Nucleus accumbens (tissue), 56 donors: ENCODE measurements at places on chromosomes 2 and 18.

DNA sequence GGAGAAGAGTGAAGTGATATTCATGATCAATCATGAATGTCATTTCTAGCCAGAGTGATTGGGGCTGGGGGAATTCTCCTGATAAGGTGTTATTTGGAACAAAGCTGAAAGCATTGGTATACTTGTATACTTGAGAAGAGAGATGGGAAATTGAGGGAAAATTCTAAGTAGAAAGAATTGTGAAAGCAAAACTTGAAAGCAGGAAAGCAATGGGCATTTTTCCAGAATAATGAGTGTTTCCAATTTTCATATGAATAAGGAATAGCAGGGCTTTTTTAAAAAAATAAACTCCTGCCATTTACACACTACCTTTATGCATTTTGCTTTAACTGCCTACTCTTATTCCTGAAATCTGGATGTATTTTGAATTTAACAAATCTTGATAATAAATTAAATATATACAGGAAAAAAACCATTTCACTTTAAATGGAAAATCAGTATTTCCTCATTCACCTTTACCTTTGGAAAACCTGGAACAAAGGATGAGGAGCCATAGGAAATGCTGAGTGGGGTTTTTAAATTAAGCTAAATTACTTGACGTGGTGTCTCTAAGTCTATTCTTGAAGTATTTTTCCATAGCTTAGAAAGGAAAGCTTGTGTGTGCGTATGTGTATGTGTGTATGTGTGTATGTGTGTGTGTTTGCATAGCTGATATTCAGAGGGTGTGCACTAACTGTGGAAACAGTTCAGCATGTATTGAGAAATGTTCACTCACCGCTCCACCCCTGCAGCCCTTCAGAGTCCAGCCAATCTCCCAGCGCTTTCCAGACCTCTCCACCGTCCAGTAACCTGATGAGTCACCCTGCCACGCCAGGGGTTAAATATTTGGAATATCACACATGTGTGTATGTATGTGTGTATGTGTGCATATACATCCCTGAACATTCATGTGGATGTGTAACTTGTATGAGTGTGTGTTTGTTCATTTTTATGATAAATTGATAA lies 427.3 kb downstream of the THSD7B start:
- DNase-seq, result no peak

- DNase-seq, result no peak
Observed at GRCh38 chr2:69080071-69080470, 67.1 kb downstream of the ANTXR1 start.

DNA sequence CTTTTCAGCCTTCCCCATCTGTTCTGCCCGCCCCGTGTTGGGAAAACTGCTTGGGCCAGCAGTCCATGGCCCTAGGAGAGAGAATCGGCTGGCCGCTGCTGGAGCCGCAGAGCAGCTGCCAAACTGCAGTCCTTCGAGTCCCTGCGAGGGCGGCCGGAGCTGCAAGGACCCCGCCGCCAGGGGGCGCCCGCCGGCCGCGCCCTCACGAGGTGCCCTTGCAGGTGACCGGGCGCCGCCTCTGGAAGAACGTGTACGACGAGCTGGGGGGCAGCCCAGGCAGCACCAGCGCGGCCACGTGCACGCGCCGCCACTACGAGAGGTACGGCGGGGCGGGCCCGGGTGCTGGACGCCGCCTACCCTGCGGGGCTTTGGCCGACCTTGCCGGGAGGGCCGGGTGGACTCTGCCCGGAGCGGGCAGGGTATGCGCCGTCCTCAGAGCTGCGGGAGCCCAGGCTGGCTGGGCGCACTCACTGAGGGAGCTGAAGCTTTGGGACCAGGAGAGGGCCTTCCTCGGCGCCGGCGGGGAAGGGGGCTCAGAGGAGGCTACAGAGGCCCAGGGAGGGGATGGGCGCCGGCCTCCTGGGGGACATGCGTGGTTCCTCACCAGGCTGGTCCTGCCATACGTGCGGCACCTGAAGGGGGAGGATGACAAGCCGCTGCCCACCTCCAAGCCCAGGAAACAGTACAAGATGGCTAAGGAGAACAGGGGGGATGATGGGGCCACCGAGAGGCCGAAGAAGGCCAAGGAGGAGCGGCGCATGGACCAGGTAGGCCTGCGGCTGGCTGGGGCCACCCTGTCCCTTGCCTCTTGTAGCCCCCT lies 13.6 kb downstream of the ARID5A start:
- no peak for DNase-seq

DNA sequence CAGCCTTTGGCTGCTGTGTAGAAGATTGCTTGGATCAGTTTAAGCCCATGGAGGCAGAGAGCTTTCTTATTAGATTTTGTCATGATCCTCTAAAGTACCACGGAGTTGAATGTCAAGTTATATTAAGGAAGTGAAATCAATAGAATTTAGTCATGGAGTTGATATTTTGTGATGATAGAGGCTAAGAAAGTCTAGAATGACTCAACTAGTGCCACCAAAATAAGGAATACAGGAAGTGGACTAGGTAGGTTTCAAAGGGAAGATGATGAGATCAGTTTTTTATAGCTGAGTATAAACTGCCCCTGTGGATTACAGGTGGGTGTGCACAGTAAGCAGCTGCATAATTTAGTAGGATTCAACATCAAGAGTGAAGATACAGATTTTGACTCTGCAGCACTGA lies 25.2 kb downstream of the FBXO36 start:
- DNase-seq, result no peak

GRCh38 chr18:33750366-33750765 lies 172.3 kb downstream of the ASXL3 start:
- no peak for DNase-seq

DNA sequence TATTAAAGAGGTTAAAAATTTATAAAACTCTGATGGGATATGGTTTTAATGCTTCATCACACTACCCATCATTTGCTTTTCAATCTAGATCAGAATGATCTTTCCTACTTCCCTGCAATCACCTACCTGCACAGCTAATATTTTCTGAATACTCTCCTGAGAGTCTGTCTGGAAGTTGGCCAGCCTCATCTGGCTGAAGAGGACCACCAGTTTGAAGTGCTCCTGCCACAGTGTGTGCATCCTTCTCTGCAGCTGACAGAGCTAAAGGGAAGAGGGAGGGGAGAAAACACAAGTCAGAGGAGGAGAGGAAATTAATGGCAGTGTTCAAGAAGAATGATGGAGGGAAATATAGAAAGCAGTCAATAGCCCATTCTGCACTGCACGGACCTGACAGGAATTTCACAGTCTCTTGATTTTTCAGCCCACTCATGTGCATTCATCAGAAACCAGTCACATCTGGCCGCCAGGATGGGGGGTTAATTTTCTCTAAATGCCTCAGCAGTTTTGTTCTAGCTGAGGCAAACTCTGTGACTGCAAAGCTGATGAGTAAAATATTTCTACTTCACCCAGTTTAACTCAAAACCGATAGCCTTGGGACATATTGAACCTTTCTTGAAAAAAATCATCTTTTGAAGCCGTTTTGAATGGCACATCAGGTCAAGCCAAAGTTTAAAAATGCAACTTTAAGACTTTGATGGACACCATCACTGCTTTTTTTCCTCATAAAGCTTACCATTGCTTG lies 201.8 kb upstream of the KLHL14 start:
- no peak for DNase-seq

DNA sequence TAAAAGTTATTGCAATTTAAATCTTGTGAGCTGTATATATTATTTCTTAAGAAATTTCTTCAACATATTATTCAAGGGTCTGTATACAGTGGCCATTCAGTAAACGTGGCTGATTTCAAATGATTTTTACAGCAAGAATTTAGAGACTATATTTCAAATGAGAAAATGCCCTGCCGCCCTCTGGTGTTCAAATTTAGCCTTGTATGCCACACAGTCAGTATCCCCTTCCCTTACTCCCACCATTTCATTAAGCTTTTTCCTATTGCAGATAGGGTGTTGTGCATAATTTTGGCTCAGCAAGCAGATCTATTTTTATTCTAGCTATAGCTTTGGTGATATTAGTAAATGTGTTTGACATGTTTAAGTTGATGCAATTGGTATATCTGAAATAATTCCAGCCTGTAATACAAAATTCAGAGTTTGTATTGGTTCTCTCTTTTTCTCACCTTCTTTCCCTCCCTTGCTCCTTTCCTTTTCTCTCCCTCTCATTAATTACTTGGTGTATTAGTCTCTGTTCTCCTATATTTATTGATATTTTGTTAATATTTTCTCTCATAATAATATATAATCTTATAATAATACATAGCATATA lies 22.8 kb upstream of the SCN7A start:
- DNase-seq, result no peak

GRCh38 chr2:131400849-131401248 lies 36.9 kb upstream of the RAB6D start:
- DNase-seq, result no peak

DNA sequence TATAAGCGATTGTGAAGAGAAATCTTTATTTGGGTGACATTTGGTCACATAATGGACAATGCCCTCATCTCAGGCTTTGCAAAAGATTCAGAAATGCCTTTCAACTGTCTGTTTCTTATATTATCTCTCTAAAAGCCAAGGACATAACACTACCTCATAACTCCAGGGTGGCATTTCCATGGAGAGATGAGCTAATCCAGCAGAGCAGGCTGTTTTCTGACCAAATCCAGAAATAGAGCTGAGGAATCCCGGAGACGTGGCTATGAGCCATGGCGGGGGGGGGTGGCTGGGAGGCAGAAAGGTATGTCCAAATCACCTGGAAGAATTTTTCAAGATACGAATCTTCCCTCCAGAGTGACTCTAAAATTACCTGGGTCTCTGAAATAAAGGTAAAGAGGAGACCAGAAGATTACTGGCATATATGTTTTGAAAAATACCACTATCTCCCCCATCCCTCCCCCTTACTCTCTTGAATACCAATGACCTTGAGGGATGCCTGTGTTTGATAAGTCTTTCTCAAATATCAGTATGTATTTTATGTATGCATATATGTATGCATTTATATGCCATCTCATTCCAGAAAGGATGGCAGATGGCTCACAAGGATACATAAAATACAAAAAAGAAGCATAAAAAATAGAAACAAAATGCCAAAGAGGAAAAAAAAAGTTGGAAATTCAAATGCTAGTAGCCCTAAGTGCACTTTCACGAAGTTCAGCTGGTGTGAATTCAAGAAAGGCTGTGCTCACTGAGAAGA lies 296.0 kb upstream of the MGAT5 start:
- DNase-seq, result no peak

DNA sequence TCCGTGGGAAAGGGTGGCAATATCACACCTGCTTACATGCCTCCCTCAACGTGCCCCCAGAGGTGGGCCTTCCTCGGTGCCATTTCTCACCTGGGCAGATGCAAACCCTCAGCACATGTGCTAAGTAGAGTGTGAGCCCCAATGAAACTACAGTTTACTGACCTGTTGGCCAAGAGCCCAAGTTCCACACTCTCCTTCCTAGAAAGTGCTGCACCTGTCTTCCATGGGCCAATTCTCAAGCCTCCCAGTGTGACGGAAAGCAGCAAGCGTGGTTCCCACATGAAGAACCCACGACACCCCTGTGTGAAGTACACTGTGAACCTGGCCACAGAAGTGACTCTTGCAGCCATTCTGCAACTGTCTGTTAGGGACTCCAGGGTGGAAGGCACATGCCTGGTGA lies 73.7 kb downstream of the UXS1 start:
- no peak for DNase-seq

GRCh38 chr2:17309741-17310339 lies 208.4 kb downstream of the RAD51AP2 start:
- DNase-seq, result no peak

GRCh38 chr2:32358111-32358482 lies 1.3 kb downstream of the BIRC6 start:
- no peak for DNase-seq

DNA sequence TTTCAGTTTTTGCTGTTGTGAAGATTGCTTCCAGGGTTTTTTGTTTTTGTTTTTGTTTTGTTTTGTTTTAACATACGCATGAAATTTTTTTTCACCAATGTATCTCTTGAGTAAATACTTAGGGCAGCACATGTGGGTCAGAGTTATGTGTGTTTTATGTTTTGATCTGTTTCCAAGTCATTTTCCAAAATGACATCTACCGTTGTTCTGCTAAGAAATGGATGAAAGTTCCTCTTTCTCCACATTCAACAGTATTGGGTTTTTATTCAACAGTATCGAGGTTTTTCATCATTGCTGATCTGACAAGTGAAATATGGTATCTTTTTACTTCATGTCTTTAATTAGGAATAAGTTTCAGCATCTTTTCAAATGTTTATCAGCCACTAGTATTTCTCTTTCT lies 16.7 kb downstream of the RNF144A start:
- no peak for DNase-seq

- no peak for DNase-seq
Observed at GRCh38 chr2:221629468-221629867, 57.4 kb upstream of the EPHA4 start.

DNA sequence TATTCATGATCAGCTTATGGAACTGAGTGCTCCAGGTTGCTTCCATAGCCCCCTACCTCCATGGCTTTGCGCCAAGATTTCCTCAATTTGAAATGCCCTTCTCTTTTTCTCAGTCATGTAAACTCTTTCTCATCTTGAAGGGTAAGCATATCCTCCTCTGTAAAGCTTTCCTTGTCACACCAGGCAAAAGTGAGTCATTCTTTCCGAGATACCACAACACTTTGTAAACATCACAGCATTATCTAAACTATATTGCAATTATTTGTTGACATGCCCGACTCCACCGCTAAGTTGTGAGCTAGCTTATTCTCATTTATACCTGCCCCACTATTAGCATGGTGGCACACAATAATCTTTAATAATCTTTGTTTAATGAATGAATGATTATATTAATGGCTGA lies 419.5 kb upstream of the CHST9 start:
- no peak for DNase-seq

GRCh38 chr2:218095853-218096252 lies 26.8 kb downstream of the RUFY4 start:
- no peak for DNase-seq

DNA sequence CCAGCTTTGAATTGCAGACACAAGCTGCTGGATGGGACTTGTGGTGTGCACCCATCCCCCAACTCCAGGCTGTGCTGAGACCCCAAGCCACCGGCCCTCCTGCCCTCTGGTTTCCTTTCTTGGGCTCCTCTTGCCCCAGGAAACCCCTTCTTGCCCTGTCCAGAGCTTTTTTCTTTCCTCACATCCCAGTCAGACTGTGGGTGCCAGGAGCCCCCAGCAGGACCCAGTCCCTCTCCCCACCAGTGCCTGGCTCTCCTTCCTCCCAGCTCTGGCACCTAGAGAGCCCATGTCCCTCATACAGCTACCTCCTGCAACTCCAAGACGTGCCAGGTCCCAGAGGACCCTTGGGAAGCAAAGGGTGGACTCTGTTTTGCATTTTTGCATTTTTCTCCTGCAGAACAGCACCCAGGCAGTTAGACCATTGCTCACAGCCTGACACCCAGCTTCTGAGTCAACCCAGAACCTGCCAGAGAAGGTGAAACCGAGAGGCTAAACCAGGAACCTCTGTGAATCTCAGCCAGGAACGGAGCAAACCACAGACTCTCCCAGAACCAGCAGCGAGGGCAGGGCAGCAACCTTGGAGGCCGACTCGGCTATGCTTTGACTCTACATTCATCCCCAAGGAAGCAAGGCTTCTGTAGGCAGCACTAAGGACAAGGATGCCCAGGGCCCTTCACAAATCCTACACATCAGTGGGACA lies 221.1 kb downstream of the ANAPC1 start:
- DNase-seq, result no peak

- DNase-seq, result no peak
Observed at GRCh38 chr2:171389325-171389724, 44.5 kb downstream of the METTL8 start.
